ENCODE measurements at places on chromosomes 3 and 15.

DNA sequence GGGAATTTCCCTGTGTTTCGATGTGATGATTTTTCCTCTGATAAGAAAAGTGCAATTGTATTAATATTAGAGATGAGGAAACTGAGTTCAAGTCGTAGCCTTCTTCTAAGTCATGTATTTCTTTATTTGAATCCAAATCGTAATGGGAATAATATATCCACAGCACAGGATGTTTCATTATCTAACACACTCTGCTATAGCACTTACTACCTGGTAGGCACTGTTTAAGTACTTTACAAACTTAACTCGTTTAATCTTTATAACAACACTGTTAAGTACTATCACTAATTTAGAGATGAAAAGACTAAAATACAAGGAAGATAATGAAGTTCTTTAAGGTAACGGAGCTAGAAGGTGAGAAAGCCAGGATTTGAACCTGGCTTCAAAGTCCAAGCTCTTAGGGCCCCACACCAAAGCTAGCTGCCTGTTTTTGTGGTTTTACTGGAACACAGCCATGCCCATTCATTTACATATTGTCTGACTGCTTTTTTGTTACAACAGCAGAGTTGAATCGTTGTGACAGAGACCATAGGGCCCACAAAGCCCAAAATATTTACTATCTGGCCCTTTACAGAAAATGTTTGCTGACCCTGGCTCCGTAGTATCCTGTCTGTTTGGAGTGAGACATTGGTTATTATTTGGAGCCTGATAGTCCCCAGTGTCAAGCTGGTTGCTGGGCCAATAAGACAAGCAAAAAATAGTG lies 9.6 kb upstream of the ATP13A3 start:
- DNase-seq, result no peak

GRCh38 chr3:134267996-134268395 lies 17.3 kb upstream of the RYK start:
- DNase-seq, result no peak

- no peak for DNase-seq
Measured at GRCh38 chr15:88230823-88231222, 25.7 kb downstream of the NTRK3 start.

DNA sequence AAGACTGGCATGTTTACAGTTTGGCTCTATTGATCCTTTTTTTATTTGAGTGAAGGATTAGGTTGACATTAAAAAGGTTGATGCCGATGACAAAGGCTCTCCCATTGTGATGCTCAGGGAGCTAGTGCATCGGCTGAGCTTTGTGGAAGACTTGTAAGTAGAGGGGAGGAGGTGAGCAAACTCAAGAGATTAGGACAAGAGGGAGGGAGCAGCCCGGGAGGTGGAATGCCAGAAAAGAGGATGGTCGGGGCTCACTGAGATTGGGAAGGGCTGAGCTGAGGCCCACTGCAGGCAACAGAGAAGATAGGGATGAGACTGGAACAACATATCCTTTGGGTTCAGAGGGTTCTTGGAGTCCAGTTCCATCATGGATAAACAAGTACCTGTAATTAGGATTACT lies 26.5 kb upstream of the PSMD6 start:
- no peak for DNase-seq

GRCh38 chr3:144429719-144430121 lies 458.1 kb downstream of the DIPK2A start:
- no peak for DNase-seq

- no peak for DNase-seq
Measured at GRCh38 chr3:58581328-58582091, 4.3 kb upstream of the FAM107A start.

GRCh38 chr15:59812250-59812870 lies 123.2 kb upstream of the BNIP2 start:
- DNase-seq, result no peak

GRCh38 chr3:112407888-112408702 lies 75.1 kb downstream of the CD200 start:
- DNase-seq, result no peak

DNA sequence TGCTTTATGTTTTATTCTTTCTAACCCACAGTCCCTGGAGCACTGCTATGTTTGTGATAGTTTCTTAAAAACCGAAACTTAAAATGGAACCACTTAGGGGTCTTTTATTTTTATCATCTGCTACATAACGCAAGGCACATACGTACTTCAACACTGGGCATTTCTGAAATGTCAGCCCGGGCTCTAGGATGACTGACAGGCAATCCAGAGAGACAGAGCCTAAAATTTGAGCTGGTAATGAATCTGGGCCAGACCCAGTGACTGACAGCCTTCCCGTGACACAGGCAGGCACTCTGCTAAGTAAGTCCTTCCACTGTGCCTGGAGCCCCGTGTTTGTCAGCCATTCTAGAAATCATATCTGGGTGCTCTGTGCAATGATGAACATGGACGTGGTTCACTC lies 84.6 kb downstream of the RYR3 start:
- DNase-seq, result no peak

Data from activated T-cell treated with anti-CD3 and anti-CD28 coated beads for 48 hours (primary cell).